Left cardiac atrium (tissue), 4 donors: ENCODE measurements at places on chromosomes 13 and 19. TPM values are rescaled to one million over a fixed set of nuclear protein-coding genes. Genes with fewer than 3 reads are reported as not detected.
A peak's percentile ranks its signal among the peaks of the same experiment; 100 is the strongest.

OR10H4 gene
- total RNA-seq, result not detected

GRCh38 chr19:2719920-2720776 lies 1.0 kb downstream of the DIRAS1 start:
- DNase-seq, result peak; percentile 58

DNA sequence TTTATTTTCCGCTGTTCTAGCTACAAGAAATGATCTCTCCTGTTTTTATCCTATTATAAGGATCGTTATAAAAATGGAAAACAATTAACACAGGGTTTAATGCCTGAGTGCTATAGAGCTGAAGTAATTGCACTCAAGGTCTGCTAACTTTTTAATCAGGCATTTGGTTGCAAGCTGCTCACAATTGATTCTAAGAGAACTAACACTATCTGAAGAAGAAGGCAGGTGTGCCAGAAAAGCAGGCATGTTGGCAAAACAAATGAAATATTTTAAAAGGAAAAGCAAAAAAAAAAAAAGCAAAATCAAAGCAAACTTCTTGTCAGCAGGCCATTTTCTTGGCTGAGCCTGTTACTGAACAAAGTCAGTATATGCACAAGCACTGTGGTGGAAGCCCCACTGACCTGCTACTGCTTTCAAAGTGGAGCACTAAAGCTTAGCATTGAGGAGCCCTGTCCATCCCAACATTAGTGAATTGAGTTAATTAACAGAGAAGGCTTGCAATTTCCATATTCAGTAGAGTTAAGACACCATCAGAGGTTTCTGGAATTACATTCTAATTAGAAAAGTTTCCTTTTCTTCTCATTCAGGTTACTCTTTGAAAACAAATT lies 574.2 kb downstream of the PCDH9 start:
- no peak for DNase-seq

GRCh38 chr19:17411801-17412200 lies 6.4 kb upstream of the BST2 start:
- DNase-seq, result no peak

DNA sequence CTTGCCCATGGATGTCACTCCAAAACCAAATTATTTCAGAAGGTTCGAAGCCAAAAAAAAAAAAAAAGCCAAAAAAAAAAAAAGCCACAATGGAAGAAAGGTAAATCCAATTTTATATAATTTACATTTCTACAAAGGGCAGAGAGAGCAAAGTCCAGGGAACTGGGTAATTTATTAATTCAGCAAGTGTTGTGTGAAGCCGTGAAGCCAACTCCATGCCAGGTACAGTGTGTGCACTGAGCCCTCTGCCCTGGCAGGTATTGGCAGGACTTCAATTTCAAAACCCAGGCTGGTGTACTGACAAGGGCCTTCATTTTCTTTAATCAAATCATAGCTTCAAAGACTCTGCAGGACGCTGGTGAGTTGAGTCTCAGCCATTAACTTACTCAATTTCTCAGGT lies 5.5 kb upstream of the RFPL4A start:
- no peak for DNase-seq

DNA sequence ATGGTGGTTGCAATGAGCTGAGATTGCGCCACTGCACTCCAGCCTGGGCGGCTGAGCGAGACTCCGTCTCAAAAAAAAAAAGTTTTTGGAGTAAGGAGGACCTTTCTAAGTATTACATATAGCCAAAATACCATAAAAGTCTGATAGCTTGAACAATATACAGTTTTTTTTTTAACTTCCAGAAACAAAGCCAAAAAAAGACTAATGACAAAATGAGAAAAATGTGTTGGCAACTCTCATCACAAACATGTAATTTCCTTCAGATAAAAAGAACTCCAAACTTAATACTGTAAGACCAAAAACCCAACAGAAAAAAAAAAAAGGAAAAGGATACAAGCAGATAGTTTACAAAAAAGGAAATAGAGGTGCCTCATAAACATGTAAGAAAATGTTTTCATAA lies 68.2 kb upstream of the MED4 start:
- DNase-seq, result no peak

SLC10A2 gene
- not detected for total RNA-seq
